ENCODE measurements at places on chromosomes 3 and 15.

- no peak for DNase-seq
Observed at GRCh38 chr15:100266166-100266565, 75.6 kb downstream of the ADAMTS17 start.

- no peak for DNase-seq
Observed at GRCh38 chr15:100727291-100727851, 125.0 kb downstream of the ASB7 start.

DNA sequence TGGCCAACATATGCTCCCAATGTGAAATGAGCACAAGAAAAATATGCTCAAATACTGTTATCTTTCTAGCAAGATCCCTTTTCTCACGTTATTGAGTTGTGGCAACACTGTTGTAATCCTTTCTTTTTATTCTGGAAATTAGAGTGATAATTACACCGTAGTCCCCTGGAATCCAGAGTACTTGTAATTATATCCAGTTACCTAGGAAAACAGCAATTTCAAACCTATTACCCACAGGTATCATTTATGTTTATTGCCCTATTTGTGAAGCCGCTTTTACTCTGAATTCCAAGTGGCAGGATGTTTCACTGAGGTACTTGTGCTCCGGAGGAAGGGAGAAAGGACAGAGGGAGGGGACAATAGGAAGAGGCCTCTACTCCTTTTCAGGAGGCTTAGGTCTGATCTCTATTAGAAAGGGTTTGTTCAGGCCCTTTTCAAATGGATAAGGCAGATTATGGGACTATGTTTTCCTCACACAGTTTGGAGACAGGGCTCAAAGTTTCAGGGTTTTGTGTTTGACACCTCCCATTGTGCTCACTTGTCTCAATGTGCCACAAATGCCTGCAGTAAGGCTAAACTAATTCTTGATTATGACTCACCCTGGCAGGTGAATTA, 646.6 kb downstream of the TUSC7 start:
- no peak for DNase-seq

DNA sequence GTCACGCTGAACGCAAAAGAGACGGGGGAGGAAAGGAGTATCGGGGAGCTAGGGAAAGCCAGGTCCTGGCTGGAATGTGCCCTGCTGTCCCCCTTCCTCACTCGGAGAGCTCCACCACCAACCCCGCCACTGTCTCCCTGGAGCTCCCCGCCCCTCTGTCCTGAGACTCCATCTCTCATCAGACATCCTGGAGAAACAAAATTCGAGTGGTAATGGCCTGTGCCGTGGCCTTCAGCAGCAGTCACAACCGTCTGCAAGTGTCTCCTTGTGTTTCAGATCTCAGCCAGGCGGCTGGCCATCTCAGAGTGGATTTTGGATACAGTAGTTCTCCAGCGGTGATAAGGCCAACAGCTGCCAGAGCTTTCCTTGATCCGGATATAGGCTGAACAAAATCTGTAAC, 76.9 kb downstream of the OCA2 start:
- no peak for DNase-seq

- DNase-seq: no peak
Observed at GRCh38 chr15:72233769-72234168, 2.8 kb upstream of the PKM start.
